Activated CD8-positive, alpha-beta T cell treated with anti-CD3 and anti-CD28 coated beads, Interleukin-2, amount 10 ng/mL, durations not matched to agents 7 days and 5 days (primary cell): ENCODE measurements at places on chromosomes 6 and 20. TPM values are rescaled to one million over a fixed set of nuclear protein-coding genes. Genes with fewer than 3 reads are reported as not detected.

Gene CTAGE9
- not detected for total RNA-seq

DNA sequence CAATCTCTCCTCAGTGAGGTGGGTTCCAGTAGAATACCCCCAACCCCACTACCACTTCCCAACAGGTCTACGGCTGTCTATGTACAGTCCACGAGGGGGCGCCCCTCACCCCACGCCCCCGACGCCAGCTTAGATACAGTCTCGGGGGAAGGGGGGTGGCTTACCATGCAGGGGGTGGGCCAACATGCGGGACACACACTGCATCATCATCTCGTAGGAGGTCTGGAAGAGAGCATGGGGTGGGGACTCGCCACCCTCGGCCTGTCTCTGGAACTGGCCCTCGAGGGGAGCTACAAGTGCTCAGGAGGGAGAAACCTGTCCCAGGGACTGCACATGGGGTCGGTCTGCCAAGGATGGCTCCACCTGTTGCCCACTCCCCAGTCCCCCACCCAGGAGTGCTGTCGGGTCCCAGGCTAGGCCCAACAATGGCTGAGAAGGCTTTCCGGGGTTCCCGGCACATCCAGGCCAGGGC, 8.5 kb downstream of the MTCH1 start:
- DNase-seq: no peak

Gene PSORS1C2
- total RNA-seq: not detected

GRCh38 chr6:28215425-28215824, 9.7 kb upstream of the ZSCAN9 start:
- no peak for DNase-seq

Gene SNPH
- total RNA-seq: 7.6 TPM

DNA sequence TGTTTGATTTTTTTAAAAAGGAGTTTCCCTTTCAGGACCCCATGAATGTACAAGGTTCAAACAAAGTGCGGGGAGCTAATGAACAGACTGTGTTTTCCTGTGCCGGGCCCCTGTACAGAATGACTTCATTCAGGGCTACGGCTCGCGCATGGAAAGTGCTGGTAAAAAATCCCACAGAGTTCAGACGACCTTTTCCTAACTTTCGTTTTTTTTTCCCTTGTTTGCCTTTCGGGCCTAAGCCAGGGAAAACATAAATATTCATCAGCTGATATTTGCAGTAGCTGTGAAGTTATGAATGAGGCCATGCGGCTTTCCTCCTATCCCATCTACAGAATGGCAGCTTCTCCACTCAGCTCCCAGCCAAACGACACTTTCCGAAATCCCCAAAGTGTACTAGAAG, 74.0 kb downstream of the HAO1 start:
- no peak for DNase-seq

Gene FAM209B
- 0.45 TPM for total RNA-seq

Gene RIMS1
- not detected for total RNA-seq
